ENCODE measurements at places on chromosomes 3 and 15.

DNA sequence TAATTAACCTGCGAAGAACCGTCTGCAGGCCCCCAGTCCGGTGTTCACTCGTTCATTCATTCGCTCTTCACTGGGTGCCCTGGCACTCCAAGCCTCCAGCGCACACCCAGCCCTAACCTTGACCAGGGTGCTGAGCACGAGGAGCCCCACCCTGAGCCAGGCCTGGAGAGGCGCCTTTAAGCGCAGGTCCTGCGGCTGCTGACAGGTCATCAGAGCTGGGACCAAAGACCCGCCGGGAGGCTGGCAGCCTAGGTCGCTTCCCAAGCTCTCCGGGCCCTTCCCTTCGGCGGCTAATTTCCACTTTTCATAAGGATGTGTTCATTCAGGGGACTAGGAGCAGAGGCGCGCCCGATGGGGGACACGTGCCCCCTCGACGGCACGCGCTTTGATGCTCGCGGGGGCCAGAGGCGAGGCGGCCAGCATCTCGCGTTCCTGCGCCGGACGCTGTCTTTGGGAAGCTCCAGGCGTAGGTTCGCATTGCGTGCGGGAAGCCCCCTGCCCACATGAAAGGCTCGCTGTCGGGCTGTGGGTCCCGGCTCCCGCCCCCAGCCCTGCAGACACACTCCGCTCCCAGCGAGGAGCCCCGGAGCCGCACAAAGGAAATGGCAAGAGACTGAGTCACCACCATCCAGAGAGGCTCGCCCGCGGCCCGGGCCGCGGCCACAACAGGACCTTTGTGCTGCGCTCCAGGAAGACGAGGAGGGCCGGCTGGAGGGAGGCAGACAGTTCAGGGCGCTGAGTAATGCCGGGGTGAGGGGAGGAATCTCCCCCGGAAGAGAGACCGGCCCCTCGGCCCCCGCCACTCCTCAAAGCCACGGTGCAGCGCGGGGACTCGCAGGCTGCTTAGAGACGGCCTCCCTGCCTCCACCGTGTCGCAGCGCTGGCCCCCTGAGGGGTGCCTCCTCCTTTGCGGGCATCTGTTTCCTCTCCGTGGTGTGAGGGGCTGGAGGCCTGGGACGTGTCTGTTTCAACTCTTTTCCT lies 266.4 kb upstream of the HES1 start:
- peak; percentile 91 for DNase-seq

DNA sequence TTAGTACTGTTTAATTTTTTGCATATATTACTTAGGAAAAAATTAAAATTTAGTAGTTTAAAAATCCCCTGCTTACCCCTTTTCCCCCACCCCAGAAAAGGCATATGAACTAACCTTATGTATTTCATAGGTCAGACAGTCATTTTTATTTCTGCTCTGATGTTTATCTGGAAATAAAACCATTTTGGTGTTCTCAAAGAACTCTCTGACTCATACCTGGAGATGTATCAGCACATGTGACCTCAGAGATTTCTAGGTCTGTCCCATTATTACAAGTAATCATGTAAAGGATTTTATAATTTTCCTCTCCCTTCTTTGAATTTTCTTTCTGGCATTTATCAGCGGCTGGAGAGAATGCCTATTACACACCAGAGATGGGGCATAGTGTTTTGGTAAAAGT lies 14.1 kb upstream of the CCR8 start:
- no peak for DNase-seq

DNA sequence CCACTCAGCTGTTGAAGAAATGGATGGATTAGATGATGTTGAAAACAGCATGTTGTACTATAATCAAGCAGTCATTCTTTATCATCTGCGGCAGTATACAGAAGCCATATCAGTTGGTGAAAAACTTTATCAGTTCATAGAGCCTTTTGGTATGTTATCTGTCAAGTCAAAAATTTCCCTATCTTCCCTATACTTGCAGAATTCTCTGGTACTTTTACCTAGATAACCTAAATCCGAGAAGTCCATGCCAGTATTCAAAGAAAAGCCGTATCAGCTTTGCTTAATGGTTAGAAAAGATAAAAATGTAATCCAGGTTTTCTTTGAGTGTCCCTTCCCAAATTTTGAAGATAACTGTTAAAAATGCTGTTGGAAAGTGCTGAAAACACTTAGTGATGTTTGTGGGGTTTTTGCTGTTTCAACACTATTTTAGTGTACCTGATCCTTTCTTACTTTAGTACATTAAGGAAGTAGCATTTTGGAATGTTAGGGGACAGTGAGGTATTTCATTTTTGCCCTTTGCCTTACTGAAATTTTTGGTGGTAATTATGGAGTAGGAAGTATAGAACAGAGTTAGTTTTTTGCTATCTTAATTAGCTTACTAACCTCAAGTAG lies 23.8 kb downstream of the CNOT10 start:
- DNase-seq = no peak

GRCh38 chr15:97992823-97993222 lies 32.3 kb downstream of the ARRDC4 start:
- DNase-seq = no peak

- DNase-seq = no peak
Measured at GRCh38 chr3:125032100-125032643, 23.6 kb downstream of the HEG1 start.

GRCh38 chr15:71153823-71154524 lies 38.7 kb downstream of the THSD4 start:
- DNase-seq = no peak

GRCh38 chr3:63324621-63325020 lies 46.5 kb downstream of the SYNPR start:
- no peak for DNase-seq

DNA sequence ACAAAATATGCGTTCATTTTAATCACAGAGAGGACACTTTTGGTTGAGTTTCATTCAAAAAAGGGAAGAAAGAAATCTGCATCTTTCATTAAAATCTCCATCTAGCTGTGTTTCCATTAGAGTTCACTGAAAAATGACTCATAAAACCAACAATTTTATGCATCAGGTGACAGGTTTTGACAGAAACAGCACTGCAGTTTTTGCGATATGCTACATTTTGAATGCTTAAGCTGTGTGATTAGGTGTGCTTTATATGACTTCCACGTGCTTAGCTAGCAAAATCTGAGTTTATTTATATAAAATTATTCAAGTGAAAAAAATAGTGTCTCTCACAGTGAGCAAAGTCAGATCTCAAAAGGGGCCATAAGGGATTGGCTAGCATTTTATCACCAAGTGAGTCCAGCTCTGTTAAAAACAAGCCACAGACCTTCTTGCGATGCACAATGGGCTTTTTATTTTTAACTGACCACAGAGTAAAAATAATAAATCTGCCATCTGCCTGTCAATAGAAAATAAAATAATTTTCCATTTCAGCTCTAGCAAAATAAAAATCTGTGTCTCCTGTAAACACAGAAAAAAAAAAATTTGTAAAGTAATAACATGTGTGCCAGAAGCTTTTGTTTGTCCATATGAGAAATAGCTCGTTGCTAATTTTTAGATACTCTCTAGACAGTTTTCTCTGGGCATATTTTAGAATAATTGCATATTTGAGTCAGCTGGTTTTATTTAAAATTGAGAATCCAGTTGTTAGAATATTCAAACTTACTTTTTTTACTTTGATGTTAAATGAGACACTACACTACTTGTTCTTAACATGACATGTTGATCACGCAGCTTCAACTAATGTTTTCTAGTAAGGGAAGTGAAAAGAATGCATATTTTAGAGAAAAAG lies 409.8 kb downstream of the ROBO2 start:
- no peak for DNase-seq

GRCh38 chr3:16299746-16300145 lies 34.7 kb downstream of the OXNAD1 start:
- no peak for DNase-seq

DNA sequence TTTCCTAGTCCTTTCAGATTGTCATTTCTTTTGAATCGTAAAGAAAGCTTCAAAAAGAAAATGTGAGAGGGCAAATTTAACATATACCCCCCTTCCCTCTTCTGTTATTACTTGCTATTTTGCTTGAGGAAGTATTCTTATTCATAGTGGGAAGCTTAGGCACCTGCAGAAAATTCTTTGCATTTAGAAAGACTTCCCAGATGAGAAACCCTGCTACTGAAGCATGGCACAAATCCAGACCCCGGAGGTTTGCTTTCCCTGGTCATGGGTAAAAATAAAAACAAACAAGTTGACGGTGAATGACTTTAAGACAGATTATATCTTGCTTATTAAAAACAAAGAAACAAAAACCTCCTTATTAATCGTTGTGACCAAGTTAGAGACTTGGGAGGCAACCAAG lies 93.9 kb downstream of the IL5RA start:
- DNase-seq = no peak

DNA sequence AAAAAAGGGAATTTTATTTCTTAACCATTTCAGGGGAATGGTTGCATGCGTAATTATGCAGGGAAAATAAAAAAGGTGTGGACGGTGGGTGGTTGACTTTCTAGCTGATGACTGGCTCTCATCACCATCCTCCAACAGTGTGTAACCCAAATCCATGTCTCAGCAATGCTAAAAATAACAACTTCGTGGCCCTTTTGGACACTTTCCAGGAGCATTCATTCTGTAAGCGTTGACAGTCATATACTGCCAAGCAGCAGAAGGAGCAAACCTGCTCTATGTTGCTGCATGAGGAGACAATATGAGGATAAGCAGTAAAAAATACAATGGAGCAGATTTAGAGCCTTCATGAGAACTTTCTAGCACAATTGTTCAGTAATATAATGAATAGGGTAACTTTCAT lies 189.1 kb downstream of the ANXA2 start:
- DNase-seq = no peak

DNA sequence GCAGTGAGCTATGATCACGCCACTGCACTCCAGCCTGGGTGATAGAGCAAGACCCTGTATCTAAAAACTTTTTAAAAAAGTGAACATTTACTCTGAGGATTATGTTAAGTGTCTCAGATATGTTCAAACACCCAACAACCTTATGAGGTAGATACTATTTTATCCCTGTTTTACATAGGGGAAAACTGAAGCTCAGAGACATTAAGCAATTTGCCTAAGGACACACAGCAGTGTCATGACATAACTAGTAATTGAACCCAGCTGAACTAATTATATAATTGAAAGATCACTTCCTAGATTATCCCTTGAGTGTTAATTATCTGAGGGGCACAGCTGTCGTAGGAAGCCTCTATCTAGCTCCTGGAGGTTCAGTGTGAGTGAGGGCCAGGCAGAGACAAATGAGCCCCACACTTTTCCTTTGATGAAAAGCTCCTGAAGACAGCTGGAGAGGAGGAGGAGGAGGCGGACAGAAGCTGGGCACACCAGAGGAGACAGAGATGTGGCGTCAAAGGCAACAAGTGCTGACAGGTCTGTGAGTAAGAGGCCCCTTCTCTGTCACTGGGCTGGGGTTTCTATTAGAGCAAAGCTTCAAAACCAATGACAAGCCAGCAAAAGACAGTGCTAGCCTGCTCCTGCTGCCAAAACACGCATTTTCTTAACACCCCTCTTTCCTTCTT lies 20.5 kb downstream of the TRH start:
- DNase-seq = no peak

DNA sequence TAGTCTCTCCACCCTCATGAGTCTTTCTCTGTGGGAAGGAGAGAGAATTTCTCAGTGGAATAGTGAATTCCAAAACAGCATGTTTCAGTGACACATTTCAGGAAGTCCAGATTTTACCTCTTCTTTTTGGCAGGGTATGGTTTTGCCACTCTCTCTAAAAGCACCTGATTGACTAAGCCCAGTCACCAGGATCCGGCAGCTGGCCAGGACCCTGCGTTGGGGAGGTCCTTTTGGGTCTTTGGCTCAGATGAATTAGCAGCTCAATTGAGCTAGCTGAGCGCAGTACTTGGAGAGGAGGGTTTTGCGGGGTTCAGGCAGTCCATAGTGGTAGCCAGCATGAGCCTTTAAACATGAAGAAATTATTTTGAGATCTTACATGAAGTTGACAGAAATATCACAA lies 548.2 kb downstream of the PDCD6IP start:
- no peak for DNase-seq

DNA sequence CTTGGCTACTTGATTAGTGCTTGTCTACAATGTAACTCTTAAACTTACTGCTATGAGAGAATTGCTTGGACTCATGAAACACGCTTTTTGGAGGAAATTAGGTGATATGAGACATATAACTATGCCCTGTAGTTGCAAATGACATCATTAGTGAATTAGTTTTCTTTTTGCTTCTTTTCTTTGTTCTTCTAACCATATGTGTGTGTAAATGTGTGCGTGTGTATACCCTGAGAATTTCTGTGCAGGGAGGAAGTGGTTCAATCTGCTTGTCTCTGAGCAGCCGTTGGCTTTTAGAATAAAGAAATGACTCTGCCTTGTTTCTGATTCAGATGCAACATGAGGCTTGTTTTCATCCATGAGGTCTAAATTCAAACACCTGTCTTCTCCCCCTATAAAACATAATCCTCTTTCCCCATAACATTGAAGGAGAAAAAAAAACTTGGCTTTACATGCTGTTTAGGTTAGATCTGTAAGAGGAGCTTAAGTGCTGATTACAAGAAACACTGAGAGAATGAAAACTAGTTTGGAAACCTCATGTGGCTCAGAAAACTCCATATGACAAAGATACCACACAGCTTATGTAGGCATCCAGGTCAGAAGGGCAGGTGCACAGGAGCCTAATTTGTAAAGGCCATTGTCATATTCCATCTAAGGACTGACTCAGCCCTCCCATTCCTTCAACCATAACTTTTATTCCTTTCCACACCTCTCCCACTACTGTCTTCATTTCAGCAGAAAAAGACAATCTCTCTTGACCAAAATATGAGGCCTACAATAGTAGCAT lies 30.5 kb upstream of the BLM start:
- no peak for DNase-seq

GRCh38 chr3:10434938-10435336 lies 70.4 kb downstream of the ATP2B2 start:
- no peak for DNase-seq

DNA sequence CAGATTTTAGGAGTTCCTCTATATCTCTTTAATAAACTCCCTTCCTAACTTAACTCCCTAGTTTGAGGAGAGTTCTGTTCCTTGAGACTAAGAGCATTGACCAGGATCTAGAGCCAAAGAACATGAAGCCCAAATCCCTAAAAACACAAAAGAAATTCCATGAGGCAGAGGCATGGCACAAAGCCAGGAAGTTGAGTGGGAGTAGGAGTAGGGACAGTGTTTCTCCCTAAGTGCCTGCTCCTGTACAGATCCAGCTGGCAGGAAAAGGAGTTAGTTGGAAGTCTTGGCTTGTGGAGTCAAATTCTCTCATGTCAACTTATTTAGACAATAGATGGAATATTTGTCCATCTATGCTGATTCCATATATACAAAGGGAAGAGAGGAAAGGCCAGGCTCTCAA lies 11.4 kb downstream of the ACTC1 start:
- DNase-seq = no peak

- DNase-seq = no peak
Measured at GRCh38 chr15:61649046-61649445, 411.2 kb downstream of the VPS13C start.

DNA sequence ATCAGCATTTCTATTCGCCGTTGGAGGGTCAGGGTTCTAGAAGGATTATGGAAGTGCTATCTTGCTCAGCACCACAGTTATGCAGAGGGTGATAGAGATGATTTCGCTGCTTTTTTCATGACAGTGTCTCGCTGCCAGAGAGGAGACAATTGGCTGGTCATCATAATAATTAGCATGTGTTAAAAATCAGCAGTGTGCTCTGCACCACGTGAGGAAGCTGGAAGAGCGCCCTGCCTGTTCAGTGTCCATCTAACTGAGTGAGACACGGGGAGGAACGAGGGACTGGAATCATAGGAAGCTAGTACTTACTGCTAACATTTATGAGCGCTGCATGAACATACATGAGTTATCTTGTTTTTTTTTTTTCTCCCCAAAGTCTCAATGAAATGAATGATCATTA lies 116.2 kb upstream of the PLAAT1 start:
- no peak for DNase-seq

GRCh38 chr3:181561139-181562031 lies 150.3 kb upstream of the SOX2 start:
- no peak for DNase-seq

- no peak for DNase-seq
Measured at GRCh38 chr15:38271144-38271543, 18.5 kb downstream of the SPRED1 start.

Data from astrocyte (in vitro differentiated cells and primary cell).